ENCODE measurements at places on chromosomes 12 and 14. TPM values are rescaled to one million over a fixed set of nuclear protein-coding genes. Genes with fewer than 3 reads are reported as not detected.
A peak's percentile ranks its signal among the peaks of the same experiment; 100 is the strongest.

PFDN5 gene
- 398 TPM for total RNA-seq

TMEM30B gene
- total RNA-seq, result 35.9 TPM

LMNTD1 gene
- not detected for total RNA-seq

KRT74 gene
- total RNA-seq, result not detected

RNASE1 gene
- total RNA-seq, result 13.8 TPM

- H3K27ac ChIP-seq, result no peak overlapping the region
- DNase-seq, result no peak
- peaks cover 8% of the 10 kb centered on the region for H3K4me1 ChIP-seq
- no peaks in the 10 kb centered on the region for H3K27me3 ChIP-seq
- H3K36me3 ChIP-seq, result no peaks in the 10 kb centered on the region
- H3K4me3 ChIP-seq, result no peak overlapping the region
Observed at GRCh38 chr12:107462428-107463332, 222.9 kb upstream of the PWP1 start.

- H3K27ac ChIP-seq, result no peak overlapping the region
- no peak for DNase-seq
- no peaks in the 10 kb centered on the region for H3K36me3 ChIP-seq
Observed at GRCh38 chr12:52633383-52633782, 15.0 kb upstream of the KRT73 start.

DNA sequence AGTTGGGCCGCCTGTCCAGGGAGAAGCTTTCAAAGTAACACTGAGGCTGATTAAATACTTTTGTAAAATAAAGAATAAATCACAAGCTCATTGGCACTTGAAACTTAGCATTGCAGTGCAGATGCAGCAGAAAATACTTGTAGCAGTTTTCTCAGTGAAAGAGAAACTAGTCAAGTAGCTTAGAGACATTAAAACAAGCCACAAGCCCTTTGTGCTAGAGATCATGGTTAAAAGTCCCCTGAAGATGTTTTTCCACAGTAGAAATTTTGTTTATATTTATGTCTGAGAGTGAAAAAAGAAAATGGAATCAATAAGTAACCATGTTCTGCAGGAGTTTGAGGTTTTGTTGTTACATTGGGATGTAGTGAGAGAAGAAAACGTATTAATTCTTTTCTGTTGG lies 5.9 kb downstream of the PSEN1 start:
- H3K4me1 ChIP-seq, result peaks cover 54% of the 10 kb centered on the region
- no peaks in the 10 kb centered on the region for H3K27me3 ChIP-seq
- H3K36me3 ChIP-seq, result peaks cover 8% of the 10 kb centered on the region
- H3K27ac ChIP-seq, result no peak overlapping the region

DNA sequence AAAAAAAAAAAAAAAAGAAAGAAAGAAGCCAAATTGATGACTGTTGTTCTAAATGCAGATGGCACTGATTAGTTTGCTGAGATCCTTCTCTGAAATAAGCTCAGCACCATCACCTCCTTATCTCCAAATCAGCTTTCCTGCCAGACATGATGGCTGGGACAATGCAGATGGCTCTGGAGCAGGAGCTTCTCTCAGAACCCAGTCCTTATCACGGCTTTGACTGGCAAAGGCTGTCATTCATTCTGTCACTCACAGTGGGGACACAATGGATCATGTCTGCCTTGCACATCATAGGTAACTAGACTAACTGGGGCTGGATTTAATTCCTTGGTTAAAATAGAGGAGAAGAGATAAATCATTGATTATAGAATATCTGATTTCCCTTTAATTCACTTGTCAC lies 146.3 kb downstream of the PDZRN4 start:
- no peaks in the 10 kb centered on the region for H3K27me3 ChIP-seq
- no peak for DNase-seq
- H3K36me3 ChIP-seq, result no peaks in the 10 kb centered on the region

- DNase-seq, result no peak
- peaks cover 40% of the 10 kb centered on the region for H3K4me1 ChIP-seq
- H3K36me3 ChIP-seq, result no peaks in the 10 kb centered on the region
- H3K27me3 ChIP-seq, result no peaks in the 10 kb centered on the region
- no peak overlapping the region for H3K27ac ChIP-seq
Observed at GRCh38 chr14:70926235-70926830, 19.1 kb downstream of the PCNX1 start.

DNA sequence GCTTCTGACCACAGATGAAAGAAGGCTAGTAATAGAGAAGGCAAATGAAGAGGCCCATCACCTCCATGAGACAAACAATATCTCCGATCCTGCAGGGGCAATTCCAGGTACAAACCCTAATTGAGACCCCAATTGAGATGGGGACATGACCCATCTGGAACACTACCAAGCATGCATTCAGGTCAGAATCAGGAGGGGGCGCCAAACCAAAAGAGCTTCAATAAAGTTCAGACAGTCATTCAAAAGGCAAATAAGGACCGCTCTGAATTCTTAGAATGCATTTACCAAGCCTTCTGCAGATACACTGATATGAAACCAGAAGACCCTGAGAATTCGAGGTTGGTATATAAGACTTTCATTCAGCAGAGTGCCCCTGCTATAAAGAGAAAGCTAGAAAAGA lies 10.2 kb upstream of the EDDM3B start:
- no peaks in the 10 kb centered on the region for H3K36me3 ChIP-seq
- H3K27me3 ChIP-seq, result no peaks in the 10 kb centered on the region
- H3K4me1 ChIP-seq, result no peaks in the 10 kb centered on the region
- no peak for DNase-seq
- no peak overlapping the region for H3K27ac ChIP-seq

DNA sequence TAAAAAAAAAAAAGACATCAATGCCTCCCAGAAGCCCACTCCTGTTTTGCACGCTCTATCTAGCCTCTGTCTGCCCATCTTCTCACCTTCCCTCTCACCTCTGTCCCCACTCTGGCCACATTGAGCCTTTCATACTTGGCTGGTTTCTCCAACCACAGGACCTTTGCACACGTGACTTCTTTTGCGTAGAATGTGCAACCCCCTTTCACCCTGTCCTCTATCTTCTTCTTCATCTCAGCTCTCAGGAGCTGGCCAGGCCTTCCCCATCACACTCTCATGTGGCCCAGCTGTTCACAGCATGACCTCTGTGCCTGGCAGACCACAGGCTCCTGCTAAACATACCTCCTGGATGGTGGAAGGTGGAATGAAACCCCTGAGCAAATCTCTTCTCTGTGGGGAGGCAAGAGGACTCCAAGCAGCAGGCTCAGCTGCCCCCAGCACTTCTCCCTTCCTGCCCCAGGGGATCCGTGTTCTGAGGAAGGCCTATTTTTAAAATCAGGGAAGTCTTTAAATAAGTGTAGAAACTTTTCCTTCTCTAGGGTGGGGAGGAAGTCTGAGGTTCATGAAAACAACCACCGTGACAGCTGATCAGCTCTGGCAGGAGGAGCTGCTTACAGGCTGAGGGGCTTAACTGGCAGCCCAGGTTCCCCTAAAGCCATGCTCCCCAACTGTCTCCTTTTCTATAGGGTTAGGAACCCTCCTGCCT lies 11.6 kb downstream of the HVCN1 start:
- H3K27ac ChIP-seq, result no peak overlapping the region
- H3K27me3 ChIP-seq, result no peaks in the 10 kb centered on the region
- DNase-seq, result no peak
- H3K4me3 ChIP-seq, result no peak overlapping the region
- H3K36me3 ChIP-seq, result no peaks in the 10 kb centered on the region

GRCh38 chr12:77782766-77783165 lies 47.9 kb upstream of the NAV3 start:
- no peak for DNase-seq
- no peaks in the 10 kb centered on the region for H3K4me1 ChIP-seq
- H3K27ac ChIP-seq, result no peak overlapping the region
- H3K36me3 ChIP-seq, result no peaks in the 10 kb centered on the region
- no peaks in the 10 kb centered on the region for H3K27me3 ChIP-seq
- H3K4me3 ChIP-seq, result no peak overlapping the region

GRCh38 chr12:77850129-77850528 lies 19.4 kb downstream of the NAV3 start:
- no peaks in the 10 kb centered on the region for H3K4me1 ChIP-seq
- H3K27ac ChIP-seq, result no peak overlapping the region
- no peaks in the 10 kb centered on the region for H3K27me3 ChIP-seq
- no peak for DNase-seq

GRCh38 chr14:101595887-101596721 lies 34.8 kb downstream of the DIO3 start:
- no peaks in the 10 kb centered on the region for H3K4me1 ChIP-seq
- no peak for DNase-seq
- peaks cover 6% of the 10 kb centered on the region for H3K27me3 ChIP-seq
- H3K4me3 ChIP-seq, result no peak overlapping the region
- no peaks in the 10 kb centered on the region for H3K36me3 ChIP-seq

DNA sequence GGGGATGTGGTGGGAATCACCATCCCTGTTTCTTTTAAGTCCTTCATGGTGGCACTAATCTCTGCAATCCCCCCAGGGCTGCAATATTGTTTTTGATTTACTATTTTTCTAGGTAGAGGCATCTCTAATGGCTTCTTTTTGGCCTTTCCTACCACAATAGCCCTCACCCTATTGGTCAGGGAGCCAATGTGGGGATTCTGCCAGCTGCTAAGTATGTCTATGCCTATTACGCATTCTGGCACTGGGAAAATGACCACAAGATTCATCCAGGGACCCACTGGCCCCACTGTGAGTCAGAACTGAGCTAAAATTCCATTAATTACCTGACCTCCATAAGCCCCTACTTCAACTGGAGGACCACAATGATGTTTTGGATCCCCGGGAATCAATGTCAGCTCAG lies 15.9 kb upstream of the GLIPR1L2 start:
- H3K27ac ChIP-seq, result no peak overlapping the region
- no peaks in the 10 kb centered on the region for H3K36me3 ChIP-seq
- H3K4me1 ChIP-seq, result no peaks in the 10 kb centered on the region
- H3K4me3 ChIP-seq, result no peak overlapping the region
- no peaks in the 10 kb centered on the region for H3K27me3 ChIP-seq

GRCh38 chr14:102544046-102544746 lies 34.6 kb upstream of the ANKRD9 start:
- no peaks in the 10 kb centered on the region for H3K36me3 ChIP-seq
- H3K4me1 ChIP-seq, result peaks cover 29% of the 10 kb centered on the region
- H3K27ac ChIP-seq, result peak overlapping the region; percentile 82
- no peak for DNase-seq
- H3K4me3 ChIP-seq, result peak overlapping the region; percentile 39

Data from esophagus squamous epithelium (tissue), 5 donors.